ENCODE measurements at places on chromosomes 5 and 9. TPM values are rescaled to one million over a fixed set of nuclear protein-coding genes. Genes with fewer than 3 reads are reported as not detected.

Gene GPR150
- total RNA-seq = not detected

Gene PCDHA9
- total RNA-seq = under 0.01 TPM

Gene CAVIN4
- total RNA-seq = 0.79 TPM

Gene DOK3
- total RNA-seq = 3.5 TPM

Gene F2R
- total RNA-seq = 0.11 TPM
